ENCODE measurements at places on chromosomes 11 and 22.

GRCh38 chr22:44331881-44332714, 19.3 kb upstream of the SHISAL1 start:
- no peak for DNase-seq

DNA sequence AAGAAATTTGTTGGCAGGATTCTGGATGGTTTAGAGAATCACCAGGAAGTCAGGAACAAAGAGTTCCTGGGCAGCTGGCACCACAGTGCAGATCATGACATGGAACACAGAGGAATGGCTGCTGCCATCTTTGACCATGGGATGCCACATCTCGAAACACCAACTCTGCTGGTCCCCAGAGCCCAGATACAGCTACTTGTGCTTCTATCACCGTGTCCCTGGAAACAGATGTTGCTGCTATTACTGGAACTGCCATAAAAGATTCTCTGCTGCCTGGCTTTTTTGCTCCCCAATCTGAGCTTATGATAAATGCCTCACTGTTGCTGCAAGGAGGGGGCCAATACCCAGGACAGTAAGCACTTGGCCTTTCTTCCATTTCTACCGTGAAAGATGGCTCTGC, 185.2 kb downstream of the CSNK2A3 start:
- DNase-seq, result no peak

DNA sequence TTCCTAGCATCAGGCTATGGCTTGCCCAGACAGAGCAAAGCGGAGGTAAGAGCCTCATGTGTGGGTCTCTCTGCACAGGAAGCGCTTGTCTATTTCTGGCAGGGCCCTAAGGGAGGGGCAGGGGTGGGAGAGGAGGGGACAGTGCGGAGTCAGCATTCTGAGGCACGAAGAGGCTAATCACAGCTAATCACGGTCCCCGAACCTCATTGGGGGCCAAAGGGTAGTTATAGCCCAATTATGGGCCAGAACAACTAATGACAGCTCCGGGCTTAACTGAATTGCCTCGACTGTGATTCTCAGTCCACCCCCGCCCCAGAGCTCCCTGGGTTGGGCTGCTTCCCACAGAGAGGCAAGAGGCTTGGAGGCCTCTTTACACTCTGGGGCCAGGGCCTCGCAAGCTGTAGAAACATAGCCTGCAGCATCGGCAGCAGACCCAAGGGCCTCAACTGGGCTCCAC, 72.7 kb upstream of the PRDM11 start:
- no peak for DNase-seq

DNA sequence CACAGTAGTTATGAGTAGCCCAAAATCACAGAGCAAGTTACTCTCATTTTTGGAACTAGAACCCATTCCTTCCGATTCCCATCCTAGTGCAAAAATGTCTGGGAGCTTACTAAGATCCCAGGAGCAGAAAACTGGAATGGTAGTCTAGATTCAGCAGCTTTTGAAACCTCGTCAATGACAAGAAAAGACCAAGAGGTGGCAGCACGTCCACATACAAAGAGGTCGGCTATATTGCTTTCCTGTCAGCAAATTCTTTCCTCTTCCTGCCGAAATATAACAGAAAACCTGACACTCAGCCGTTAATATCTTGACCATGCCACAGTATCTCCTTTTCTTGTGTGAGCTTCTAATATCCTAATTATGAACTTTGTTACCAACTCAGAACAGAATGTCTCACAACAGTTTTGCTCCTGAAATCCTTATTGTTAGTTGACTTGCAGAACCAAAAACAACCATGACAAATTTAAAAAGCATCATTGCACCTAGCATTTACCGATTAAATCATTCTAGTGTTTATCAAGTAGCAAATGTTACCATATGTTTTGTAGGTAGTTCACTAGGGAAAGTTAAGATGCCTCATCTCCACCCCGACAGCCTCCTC, 92.8 kb upstream of the OR9G4 start:
- no peak for DNase-seq

GRCh38 chr11:101860696-101861427, 53.9 kb upstream of the CEP126 start:
- DNase-seq, result no peak

GRCh38 chr11:46073632-46074031, 47.6 kb downstream of the PHF21A start:
- DNase-seq, result no peak

GRCh38 chr11:95699631-95700470, 89.7 kb downstream of the FAM76B start:
- DNase-seq, result no peak

DNA sequence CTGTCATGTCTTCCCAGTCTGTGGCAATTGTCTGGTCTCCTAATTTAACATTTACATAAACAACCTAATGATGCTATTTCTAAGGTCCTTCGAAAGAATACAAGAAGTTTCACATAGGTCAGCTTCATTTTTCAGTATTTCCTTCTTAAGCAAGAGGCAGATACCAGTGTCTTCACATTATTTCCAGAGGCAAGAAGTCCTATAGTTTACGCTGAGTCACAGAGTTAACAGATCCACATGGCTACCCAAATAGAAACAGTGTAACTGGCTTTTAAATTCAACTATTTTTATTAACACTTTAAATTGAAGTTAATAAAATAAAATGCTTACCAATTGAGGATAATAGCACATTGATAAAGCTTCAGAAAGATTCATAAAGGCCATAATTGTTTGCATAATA, 10.9 kb downstream of the PRRG4 start:
- DNase-seq, result no peak

- DNase-seq, result no peak
These were observed 812.1 kb downstream of the TBC1D22A start for GRCh38 chr22:47574556-47574955.

DNA sequence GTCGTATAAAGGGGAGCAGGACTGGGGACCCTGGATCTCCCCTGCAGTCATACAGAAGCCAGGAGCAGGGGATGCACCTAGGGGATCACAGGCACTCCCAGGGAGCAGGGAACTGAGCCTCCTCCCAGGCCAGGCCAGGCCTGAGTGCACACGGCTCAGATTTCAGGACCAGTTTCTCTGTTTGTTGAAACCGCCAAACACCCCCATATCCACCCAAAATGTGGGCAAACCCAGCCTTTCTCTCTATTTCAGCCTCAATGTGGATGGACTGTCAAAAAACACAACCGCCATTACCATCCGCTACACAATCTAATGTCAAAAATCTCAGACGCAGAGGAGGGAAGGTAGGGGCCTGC, 17.5 kb downstream of the MN1 start:
- no peak for DNase-seq

GRCh38 chr11:122717264-122717867, 61.8 kb downstream of the UBASH3B start:
- DNase-seq, result no peak

Data from T-helper 9 cell (primary cell).